ENCODE measurements at places on chromosomes 13 and 19.
A peak's percentile ranks its signal among the peaks of the same experiment; 100 is the strongest.

DNA sequence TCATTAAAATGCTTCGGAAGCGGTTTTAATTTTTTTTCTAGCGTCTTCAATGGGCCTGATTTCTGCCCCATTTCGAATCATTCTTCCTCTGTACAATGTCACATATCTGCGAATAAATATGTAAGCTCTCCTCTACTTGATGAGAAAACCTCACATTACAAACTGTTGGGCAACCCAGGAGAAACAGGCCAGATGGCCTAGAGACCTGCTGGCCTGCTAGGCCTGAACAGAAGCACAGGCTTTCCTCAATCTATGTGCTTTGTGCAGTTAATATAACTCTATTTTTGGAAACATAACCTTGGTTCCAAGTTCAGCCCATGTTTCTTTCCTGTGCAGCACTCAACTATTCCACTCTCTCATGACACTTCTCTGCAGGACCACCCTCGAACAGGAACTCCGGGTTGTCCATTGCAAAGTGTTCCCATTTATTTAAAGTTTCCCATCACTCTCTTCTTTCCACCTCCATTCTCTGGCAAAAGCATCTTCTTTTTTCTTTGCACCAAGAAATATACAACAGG lies 42.0 kb downstream of the DCLK1 start:
- DNase-seq: no peak

- peak; percentile 52 for DNase-seq
Observed at GRCh38 chr13:29578300-29579085, 17.0 kb downstream of the SLC7A1 start.

DNA sequence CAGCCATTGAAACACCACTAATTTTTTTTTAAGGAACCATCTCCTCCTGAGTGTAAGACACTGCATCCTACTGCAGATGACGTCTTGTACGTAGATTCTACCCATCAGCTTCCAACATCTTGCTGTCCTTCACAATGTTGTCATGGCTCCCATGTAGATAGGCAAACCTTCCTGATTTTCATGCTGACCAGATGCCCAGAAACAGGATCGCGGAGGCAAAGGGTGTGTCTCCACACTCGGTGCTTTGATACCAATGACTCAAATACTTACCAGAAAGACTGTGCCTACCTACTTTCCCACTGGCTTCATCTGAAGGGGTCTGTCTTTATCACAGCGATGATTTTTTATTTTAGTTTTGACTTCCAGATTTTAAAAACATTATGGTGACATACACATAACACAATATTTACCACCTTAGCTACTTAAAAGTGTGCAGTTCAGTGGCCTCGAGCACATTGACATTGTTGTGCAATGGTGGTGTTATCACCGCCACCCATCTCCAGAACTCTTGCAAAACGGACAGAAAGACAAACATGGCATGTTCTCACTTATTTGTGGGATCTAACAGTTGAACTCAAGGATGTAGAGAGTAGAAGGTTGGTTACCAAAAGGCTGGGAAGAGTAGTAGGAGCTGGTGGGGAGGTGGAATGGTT lies 94.0 kb upstream of the PEG3 start:
- DNase-seq: no peak

DNA sequence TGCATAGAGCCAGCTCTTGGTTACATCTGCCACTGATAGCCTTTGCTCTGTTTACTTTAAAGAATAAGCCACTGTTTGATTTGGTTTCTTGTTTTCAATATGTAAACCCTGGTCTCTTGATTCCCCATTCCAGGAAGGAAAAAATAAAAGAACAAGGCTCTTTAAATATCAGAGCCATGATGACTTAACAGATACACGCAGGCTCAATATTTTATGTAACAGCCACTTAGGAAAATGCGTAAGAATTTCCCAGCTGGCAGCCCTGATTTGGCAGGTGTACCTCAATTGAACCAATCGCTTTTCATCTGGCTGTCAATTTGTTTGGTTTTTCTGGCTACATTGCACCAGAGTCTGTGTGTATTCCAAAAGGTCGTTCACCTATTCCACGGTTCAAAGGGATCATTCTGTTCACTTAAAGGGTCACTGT lies 65.6 kb downstream of the IRS2 start:
- no peak for DNase-seq

GRCh38 chr19:732148-733069 lies 18.5 kb upstream of the MISP start:
- DNase-seq: no peak

DNA sequence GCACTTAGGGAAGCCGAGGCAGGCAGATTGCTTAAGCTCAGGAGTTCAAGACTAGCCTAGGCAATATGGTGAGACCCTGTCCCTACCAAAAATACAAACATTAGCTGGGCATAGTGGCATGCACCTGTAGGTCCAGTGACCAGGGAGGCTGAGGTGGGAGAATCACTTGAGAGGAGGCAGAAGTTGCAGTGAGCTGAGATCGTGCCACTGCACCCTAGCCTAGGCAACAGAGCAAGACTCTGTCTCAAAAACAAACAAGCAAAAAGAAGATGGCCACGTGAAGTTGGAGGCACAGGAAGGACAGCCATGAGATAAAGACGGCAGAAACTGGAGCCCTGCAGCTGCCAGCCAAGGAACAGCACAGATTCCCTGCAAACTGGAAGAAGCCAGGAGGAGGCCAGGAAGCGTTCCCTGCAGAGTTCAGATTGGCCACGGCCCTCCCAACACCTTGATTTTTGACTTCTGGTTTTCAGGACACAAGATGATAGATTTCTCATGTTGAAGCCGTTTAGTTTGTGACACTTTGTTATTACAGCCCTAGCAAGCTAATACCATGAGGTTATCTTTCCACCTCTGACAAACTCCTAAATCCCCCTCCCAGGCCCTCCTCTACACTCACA lies 786.7 kb downstream of the UQCRFS1 start:
- DNase-seq: no peak

DNA sequence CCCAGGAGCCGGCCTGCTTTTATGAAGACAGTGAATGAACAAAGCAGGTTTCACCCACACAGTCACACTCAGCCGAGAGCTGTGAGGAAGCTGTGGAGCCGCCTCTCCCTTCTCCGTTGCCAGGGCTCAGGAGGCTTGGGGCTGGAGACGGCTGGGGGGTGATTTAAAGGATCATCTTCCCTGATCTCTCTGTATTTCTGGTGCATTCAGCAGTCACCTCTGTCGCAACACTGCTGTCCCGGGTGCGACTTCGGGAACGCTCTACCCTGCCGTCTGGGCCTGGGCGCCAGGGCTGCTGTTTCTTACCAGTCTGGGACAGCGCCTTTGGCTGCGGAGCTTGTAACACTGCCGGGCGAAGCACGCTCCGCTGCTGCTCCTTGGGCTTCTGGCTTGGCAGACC lies 18.1 kb downstream of the CAPS start:
- no peak for DNase-seq

DNA sequence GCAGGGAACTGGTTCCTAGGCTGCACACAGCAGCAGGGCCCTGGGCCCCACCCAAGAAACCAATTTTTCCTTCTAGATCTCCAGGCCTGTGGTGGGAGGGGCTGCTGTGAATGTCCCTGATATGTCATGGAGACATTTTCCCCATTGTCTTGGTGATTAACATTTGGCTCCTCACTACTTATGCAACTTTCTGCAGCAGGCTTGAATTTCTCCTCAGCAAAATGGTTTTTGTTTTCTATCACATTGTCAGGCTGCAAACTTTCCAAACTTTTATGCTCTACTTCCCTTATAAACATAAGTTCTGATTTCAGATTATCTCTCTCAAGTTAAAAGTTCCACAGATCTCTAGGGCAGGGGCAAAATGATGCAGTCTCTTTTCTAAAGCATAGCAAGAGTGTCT lies 310.2 kb upstream of the PCDH20 start:
- DNase-seq: no peak

GRCh38 chr13:46810440-46810839 lies 13.5 kb upstream of the ESD start:
- peak; percentile 43 for DNase-seq

GRCh38 chr13:38967446-38967845 lies 23.2 kb downstream of the STOML3 start:
- DNase-seq: no peak

GRCh38 chr19:4064496-4065260 lies 2.0 kb downstream of the ZBTB7A start:
- peak; percentile 65 for DNase-seq

DNA sequence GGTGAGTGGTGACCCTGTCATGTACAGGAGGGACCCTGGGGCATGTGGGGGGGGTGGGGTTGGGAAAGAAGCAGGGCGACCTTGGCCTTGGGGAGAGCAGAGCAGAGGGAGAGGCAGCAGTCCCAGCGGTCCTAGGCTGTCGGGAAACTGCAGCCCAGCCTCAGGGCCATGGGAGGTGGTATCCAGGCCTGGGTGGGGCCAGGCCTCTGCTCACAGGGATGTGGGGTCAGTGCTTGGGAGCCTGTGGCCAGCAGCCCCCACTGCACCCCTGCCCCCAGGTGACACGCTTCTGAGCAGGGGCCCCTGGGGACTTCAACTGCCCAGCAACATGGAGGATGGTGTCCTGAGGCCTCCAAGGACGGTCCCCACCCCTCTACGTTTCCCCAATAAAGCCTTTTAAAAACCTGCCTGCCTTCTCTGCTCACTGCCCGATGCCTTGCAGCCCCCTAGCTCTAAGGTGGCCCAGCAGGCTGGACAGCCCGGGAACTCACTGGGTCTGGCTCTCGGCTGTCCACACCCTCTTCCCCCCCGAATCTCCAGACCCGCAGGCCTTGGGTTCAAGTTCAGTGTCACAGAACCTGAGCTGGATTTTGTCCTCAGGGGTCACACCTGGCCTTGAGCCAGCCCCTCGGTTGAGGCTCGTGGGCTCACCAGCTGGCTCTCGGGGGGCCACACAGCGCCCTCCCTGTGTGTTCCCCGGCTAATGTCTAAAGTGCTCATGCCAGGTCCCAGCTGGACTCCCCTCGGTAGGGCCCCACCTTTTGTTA lies 6.9 kb downstream of the PNKP start:
- no peak for DNase-seq

DNA sequence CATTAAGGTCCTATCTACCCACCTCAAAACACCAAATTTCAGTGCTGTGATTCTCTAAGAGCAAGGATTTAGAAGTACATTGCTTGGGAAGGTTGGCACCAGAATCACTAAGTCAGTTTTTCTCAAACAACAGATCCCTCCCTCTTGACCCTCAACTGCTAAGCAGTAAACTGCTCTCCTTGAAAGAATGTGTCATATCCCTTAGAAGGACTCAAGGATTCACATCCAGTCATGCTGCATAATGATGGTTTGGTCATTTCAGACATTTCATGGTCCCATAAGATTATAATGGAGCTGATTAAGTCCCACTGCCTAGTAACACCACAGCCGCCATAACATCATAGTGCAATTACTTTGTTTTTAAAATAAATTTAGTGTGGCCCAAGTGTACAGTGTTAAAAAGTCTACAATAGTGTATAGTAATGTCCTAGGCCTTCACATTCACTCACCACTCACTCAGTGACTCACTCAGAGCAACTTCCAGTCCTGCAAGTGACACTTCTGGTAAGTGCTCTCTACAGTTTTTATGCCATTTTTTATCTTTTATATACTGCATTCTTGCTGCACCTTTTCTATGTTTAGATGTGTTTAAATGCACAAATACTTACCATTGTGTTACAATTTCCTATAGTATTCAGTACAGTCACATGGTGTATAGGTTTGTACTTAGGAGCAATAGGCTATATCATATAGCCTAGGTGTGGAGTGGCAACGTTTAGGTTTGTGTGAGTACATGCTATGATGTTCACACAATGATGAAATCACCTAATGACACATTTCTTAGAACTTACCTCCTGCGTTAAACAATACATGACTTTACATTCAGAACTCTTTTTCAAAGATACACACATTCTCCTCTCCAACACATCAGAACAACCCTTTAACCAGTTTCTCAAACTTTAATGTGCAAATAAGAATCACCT lies 15.7 kb upstream of the CCDC169 start:
- DNase-seq: peak; percentile 56

GRCh38 chr19:46406976-46407375 lies 6.4 kb downstream of the CCDC8 start:
- DNase-seq: peak; percentile 37

GRCh38 chr13:67147342-67148133 lies 82.6 kb downstream of the PCDH9 start:
- DNase-seq: peak; percentile 2

DNA sequence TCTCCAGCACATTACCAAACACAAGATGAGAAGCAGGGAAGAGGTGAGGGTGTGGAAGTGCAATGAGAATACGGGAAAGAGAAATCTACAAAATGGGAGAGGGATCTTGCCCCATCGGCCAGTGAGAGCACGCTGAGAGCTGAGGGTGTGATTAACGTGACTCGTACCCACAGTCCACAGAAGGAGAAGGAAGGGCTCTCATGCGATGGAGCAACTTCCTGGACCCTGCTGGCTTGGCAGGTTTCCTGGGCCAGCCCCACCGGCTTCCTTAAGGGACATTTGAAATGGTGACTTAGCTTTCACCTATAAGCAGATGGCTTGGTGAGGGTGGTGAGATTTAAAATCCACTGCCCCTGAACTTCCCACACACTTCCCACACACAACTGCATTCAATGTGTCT lies 740.1 kb downstream of the UQCRFS1 start:
- DNase-seq: peak; percentile 30

DNA sequence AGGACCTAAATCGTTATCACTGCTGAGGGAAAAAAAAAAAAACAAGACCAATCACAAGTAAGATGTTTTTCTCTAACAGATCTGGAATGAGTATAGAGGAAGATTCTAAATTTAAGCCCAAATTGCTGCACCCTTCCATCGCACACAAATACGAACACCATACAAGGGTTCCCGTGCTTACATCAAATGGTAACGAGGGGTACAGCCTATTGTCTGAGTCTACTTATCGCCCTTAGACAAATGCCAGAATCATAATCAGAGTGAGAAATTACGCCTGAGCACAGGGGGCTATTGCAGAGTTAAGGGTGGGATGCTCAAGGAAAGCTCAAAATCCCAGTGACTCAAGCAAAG lies 603 bp downstream of the ZC3H13 start:
- no peak for DNase-seq

- peak; percentile 37 for DNase-seq
Observed at GRCh38 chr13:74203576-74203975, 69.4 kb upstream of the KLF12 start.

- no peak for DNase-seq
Observed at GRCh38 chr13:85997587-85997986, 198.4 kb upstream of the SLITRK6 start.

GRCh38 chr13:92460479-92460878 lies 766.1 kb upstream of the GPC6 start:
- DNase-seq: no peak

DNA sequence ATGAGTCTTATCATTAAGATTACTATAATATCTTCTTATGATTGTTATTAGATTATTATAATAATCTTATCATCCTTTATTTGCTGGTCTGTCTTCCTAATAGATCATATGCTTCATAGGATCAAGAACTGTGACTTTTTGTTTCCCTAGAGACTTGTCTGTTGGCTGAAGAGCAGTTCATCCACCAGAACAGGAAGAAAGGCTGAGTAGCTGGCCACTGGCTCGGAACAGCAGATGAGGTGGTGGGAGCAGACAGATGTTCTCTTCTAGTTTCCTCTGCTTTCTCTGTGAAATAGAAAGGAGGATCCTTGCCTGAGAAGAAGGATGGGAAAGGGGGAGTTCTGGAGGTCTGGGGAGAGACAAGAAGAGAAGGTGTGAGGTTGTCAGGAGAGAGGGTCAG lies 120.0 kb downstream of the CCNA1 start:
- no peak for DNase-seq

Measured in GM23248 (cell line).